Activated naive CD8-positive, alpha-beta T cell treated with anti-CD3 and anti-CD28 coated beads, Interleukin-2, amount 50 U/mL, for 24 hours (primary cell): ENCODE measurements at places on chromosomes 5 and 9.

- peak; percentile 3 for DNase-seq
Measured at GRCh38 chr5:127757576-127757975, 54.4 kb downstream of the CCDC192 start.

GRCh38 chr9:1055166-1055565 is 5.0 kb downstream of the DMRT2 start:
- no peak for DNase-seq

- DNase-seq, result no peak
Measured at GRCh38 chr9:90070469-90070868, 465.7 kb downstream of the GADD45G start.

DNA sequence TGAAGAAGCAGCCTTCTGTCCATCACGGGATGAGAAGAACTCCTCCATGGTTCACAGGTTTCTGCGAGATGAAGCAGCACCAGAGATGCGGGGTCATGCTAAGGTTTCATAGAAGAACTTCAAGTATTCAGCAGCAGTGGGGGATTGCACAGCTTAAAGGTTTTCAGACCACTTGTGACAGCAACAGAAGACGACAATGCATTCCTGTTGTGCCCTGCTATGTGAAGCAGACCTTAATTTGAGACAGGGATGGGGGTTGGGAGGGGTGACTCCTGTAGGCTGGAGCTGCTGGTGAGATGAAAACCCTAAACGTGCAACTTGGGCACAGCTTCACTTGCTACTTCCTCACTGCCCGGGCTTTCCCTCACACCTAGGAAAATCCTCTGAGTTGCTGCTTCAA is 256.0 kb downstream of the SLIT3 start:
- DNase-seq, result no peak

- DNase-seq, result no peak
Measured at GRCh38 chr9:107016383-107016782, 153.4 kb downstream of the ZNF462 start.

DNA sequence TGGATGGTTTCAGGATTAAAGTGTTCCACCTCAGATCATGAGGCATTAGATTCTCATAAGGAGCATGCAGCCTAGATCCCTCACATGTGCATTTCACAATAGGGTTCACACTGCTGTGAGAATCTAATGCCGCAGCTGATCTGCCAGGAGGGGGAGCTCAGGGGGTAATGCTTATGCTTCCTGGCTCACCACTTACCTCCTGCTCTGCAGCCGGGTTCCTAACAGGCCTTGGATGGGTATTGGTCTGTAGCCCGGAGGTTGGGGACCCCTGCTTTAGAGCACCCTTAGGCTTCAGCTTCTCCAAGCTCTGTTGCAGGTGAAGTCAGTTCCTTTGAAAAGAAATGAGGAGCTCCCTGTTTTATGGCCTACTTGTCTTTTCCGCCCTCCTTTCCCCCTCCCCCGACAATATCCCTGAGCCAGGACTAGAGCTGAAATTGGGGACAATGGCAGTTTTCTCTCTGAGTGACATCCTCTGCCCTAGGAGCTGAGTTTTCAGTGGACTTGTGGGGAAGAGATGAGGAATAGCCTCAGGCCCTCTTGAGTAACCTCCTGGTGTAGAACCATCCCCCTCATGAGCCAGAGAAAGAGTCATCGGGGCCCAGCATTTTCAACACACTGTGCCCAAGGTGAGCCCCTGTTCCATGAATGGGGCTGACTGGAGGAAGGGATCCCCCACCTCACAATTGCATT is 16.2 kb upstream of the MAT2B start:
- DNase-seq, result no peak

DNA sequence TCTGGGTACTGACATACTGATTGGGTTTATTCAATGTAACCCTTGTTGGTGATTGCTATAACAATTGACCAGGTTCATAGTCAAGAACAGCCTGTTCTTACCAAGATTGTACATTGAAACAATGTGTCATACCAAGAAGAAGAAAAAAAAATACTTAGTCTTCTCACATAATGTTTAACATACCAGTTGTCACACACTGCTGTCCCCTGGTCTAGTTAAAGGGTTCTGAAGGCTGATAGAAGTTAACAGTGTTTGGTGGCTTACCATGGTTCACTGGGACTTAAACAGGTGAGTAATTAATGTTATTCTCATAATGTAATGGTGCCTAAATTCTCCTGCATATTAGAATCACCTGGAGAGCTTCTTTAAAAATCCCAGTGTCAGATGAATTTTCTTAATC is 18.5 kb upstream of the CDC42SE2 start:
- DNase-seq, result no peak

GRCh38 chr9:79129865-79130480 is 441.8 kb upstream of the TLE4 start:
- DNase-seq, result peak; percentile 36

GRCh38 chr9:125376261-125377226 is 114.9 kb downstream of the GAPVD1 start:
- DNase-seq, result no peak

- no peak for DNase-seq
Measured at GRCh38 chr5:76689321-76690036, 26.4 kb upstream of the F2R start.

- no peak for DNase-seq
Measured at GRCh38 chr5:26024774-26025173, 1013.6 kb downstream of the CDH9 start.

DNA sequence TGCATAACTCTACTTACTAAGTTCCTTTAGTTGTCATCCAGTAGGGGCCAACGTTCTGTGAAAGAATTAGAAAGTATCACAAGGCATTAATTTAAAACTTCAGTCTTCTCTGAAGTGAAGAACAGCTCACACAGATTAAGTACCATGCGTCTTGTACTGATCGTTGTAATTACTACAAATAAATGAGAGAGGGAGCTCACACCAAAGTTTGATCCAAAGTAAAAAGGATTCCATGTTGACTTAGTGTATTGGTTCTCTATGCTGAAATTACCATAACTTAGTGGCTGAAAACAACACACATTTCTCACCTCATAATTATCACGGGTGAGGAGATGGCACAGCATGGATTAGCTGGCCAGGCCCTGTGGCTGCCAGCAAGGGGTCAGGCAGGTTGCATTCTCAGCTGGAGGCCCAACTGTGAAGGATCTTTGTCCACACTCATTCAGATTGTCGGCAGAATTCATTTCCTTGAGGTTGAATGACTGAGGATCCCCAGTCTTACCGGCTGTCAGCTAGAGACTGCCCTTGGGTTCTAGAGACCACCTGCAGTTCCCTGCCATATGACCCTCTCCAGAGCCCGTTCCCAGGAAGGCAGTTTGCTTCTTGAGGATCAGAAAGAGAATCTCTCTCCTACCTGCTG is 169.1 kb downstream of the YTHDC2 start:
- DNase-seq, result no peak

GRCh38 chr9:93198117-93198837 is 14.3 kb downstream of the WNK2 start:
- DNase-seq, result no peak

GRCh38 chr9:2373648-2374047 is 247.9 kb upstream of the VLDLR start:
- DNase-seq, result no peak

DNA sequence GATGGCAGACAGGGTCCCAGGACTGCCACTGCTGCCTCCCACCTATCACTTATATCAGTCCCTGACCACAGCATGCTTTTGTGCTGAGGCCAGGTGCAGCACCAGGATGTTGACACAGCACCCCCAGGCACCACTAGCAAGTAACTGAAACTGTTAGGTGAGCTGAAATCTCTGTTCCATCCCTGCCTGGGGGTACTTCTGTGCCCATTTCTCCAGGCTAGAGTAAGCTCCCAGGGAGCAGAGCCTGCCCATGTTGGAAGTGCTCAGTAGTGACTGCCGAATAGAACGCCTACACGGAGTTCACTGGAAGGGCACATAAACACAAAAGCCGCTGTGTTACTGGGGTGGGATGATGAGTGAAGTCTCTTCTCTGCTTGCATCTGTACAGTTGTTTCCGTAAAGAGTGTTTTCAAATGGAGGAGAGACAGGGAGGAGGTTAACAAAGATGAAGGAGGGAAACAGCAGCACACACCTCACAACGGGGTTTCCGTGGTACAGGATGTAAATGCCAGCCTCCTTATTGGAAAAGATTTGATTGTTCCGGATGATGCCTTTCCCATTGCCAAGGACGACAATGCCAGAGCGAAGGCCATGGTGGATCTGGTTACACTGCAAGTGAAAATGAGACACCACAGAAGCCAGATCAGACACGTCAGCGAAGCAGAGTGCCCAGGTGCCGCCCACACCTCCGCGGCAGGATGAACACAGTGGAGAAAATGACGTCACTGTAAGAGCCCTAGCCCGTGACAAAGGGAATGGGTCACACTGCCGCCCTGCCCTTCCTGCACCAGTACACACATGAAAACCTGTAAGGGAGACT is 43.1 kb downstream of the POLR1E start:
- peak; percentile 61 for DNase-seq

DNA sequence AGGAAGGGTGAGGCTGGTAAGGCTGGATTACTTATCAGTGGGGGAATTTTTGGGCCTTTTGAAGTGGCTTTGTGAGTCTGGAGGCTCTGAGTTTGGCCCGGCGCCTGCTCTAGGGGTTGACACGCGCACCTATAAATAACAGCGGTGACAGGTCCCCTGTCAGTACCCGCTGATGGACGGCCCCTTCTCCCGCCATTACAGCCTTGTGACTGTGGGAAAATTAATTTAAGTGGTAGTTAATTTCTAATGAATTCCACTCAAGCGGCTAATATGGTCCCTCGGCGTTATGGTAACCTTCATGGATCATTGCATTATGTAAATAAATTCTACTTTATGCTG is 16.5 kb downstream of the MRPL36 start:
- DNase-seq, result no peak

GRCh38 chr5:142283304-142283703 is 41.5 kb downstream of the SPRY4 start:
- no peak for DNase-seq

DNA sequence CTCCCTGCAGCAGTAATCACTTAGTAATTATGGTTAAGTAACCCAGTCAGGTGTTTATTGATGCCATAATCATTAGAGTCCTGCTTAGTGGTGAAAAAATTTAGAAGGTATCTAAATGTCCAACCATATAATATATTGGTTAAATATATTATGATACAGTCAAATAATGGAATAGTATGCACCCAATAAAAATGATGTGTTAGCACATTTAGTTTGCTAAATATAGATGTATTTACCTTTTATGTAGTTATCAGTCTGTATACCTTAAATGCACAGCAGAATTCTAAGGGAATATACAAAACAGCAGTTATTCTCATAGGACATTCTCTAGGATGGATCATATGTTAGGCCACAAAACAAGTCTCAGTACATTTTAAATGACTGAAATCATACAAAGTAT is 90.4 kb downstream of the PRKACG start:
- no peak for DNase-seq
